ENCODE measurements at places on chromosomes 4 and X.

DNA sequence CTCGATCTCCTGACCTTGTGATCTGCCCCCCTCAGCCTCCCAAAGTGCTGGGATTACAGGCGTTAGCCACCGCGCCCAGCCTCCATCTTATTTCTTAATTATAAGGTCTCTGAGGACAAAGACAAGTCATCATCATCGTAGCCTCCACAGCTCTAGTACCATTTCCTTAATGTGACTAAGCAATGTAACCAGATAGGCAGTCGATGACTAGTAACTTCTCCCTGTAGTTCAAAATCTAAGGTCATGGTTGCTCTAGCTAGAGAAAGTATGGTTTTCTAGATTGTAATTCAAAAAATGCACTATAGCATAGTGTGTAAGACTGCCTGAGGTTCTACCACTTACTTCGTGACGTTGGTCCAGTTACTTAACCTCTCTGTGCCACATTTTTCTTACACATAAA, 6.9 kb downstream of the SLC39A8 start:
- no peak for DNase-seq

GRCh38 chrX:36436361-36436760, 516.8 kb downstream of the CFAP47 start:
- no peak for DNase-seq

- DNase-seq, result no peak
These were observed 315.1 kb upstream of the ADGRL3 start for GRCh38 chr4:60885011-60885410.

GRCh38 chr4:121237069-121237399, 72.9 kb upstream of the TNIP3 start:
- no peak for DNase-seq

DNA sequence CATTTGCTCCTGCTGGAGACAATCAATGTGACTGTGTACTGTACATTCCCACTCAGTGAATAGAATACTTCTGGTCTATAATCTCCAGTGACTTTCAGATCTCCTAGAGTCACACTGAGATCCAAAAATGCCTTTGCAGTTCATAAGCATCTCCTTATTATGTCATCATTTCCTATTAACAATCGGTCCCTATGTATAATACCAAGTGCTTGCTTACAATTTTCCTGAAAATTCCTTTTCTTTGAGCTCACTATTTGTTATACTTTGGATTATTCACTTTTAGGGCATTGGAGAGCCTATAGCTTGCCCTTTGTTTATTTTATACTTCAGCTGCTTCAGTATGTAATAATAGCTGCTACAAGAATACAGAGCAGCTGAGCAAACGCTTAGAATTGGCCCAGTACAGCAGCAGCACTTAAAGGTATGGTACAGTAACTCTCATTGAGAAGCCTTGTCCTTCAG, 313.0 kb downstream of the DCTD start:
- no peak for DNase-seq

- DNase-seq, result no peak
These were observed 775 bp upstream of the YIPF6 start for GRCh38 chrX:68498044-68498507.

DNA sequence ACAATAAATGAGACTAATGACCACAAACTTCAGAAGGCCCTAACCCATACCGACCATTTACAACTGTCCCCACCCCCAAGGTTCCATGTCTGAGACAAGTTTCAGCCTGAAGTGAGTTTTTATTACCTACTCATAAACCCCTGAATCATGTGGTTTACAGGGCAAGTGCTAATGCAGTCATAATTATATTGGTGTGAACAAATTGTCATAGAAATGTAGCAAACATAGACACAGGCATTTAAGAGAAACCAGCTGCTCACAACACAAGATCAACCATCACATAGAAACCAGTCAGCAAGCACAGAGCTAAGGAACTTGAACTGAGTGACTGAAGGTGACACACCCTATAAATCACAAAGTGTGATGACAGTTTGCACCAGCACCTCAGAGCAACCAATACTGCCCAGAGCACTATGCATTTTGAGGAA, 173.8 kb upstream of the MID1 start:
- no peak for DNase-seq

- no peak for DNase-seq
These were observed 10.7 kb downstream of the SMIM10L2A start for GRCh38 chrX:135432453-135432852.

DNA sequence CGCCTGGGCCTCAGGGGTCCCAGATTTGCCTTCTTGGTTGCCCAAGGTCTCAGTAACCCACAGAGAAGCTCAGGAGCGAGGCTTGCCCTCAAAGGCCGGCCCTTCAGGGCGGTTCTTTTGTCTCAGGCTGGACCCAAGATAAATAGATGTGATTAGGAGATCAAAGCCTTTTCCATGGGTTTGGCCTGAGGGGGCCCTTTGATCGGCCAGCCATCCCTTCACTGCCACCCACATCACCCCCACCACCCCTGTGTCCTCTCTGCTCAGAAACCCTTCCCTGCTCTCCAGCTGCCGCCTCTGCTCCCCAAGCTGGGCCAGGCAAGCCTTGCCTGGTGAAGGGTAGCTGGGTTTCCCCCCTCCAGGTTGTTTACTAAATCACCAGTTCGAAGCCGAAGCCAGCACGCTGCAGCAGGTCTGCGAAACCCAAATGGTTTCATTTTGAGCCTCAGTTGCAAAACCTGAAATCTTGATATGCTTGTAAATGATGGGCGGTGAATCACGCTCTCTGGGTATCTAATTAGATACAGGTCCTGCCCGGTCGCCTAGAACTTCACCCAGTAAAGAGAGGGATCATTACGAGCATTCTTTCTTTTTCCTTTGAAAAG, 202.6 kb upstream of the BCOR start:
- DNase-seq, result no peak

DNA sequence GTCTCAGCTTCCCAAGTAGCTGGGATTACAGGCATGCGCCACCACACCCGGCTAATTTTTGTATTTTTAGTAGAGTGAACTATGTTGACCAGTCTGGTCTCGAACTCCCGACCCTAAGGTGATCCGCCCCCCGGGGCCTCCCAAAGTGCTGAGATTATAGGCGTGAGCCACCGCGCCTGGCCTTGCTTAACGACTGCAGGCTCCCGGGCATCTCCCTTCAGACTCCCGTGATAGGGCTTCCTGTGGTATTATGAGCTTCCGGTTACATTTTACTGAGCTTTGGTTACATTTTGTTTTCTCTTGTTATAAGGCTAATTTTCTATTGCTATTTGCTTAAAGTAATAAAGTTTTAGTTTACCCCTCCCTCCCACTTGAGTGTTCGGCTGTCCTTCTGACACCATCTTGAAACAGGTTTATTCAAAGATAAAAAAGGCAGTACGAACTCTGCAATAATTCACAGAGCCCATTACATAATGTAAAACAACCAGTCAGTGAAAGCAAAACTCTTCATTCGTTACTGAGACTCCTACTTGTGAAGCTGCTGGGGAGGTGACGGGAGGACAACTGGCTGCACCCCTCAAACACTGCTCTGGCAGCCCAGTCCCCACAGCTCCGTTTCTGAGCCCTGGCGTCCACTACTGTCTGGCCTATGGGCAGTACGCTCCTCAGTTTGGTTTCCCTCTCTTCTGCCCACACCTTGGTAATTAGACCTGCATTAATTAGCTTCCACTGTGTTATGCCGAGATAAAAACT, 795.7 kb upstream of the SLIT2 start:
- no peak for DNase-seq

DNA sequence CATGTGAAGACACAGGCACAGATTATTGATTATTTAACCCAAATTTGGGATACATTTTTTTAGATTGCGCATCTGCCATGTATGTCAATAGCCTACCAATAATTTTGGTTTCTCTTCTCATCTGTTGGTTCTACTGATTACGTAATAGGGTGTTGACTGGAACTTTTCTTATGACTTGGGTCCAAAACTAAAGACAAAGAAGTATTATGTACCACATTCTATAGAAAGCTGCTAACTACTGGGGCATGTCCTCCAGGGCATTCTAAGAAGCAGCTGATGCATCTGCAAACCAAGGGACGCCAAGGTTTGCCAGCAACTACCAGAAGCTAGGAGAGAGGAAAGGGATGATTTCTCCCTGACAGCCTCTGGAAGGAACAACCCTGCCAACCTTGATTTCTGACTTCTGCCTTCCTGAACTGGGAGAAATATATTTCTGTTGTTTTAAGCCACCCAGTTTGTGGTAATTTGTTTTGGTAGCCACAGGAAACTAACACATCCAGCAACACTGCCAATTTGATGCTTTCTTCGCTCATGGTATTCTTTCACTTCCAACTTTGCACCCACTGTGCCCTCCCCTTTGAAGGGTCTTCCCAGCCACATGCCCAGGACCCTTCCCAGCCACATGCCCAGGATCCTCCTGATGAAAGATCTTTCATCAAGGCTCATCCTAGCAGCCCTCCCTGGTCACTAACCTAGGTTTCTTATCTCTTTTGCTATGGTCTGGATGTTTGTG, 15.9 kb upstream of the TLR1 start:
- DNase-seq, result no peak

- no peak for DNase-seq
These were observed 51.9 kb downstream of the EFHC2 start for GRCh38 chrX:44291468-44292092.

DNA sequence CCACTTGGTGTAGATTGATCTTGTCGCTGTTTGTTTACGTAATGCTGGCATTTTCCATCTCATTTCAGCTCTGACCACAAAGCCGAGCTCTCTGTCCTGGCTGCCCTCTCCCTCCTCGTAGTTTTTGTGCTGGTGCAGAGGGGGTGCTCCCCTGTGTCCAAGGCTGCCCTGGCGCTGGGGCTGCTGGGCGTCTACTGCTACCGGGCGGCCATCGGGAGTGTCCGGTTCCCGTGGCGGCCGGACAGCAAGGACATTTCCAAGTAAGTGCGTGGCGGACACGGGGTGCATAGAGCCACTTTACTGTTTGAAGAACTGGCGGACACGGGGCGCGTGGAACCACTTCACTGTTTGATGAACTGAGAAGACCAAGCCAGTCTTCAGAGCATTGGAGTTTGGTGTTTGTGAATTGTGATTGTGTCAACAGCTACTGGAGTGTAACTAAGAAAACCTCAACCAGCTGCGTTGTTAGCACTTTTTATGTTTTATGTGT, 28.0 kb downstream of the PIGG start:
- no peak for DNase-seq

GRCh38 chr4:9962611-9963314, 58.5 kb downstream of the SLC2A9 start:
- DNase-seq, result no peak

GRCh38 chrX:154371017-154371788, 3.2 kb downstream of the FLNA start:
- peak; percentile 73 for DNase-seq

Measured in stimulated activated CD8-positive, alpha-beta memory T cell treated with anti-CD3 and anti-CD28 coated beads, Interleukin-4, amount 100 ng/mL, for 1 hour (primary cell).